Effector memory CD4-positive, alpha-beta T cell (primary cell): ENCODE measurements at places on chromosomes 3 and 15.
A peak's percentile ranks its signal among the peaks of the same experiment; 100 is the strongest.

DNA sequence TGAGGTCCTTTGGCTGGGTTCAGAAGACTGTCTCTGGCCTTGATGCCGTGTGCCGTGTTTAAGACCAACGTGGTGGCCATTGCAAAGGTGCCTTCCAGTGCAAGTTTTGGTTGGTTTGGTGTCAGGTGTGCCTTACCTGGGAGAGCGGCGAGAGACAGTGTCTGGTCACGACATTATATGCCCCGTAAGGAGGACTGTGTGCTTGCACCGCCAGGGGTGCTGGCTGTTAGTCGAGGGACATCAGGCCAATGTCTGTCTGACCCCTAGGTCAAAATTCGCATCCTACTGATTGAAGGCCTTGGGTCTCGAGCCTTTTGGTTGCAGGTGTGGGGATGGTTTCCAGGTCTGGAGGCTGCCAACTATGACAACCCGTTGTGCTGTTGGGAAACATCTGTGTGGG is 111.9 kb downstream of the SNRPN start:
- no peak for DNase-seq
- peaks cover 98% of the 10 kb centered on the region for H3K36me3 ChIP-seq
- H3K27me3 ChIP-seq, result no peaks in the 10 kb centered on the region

GRCh38 chr3:52489453-52489852 is 5.7 kb upstream of the STAB1 start:
- no peak overlapping the region for H3K4me3 ChIP-seq
- H3K27ac ChIP-seq, result no peak overlapping the region
- no peak for DNase-seq
- H3K36me3 ChIP-seq, result peaks cover 76% of the 10 kb centered on the region
- H3K27me3 ChIP-seq, result no peaks in the 10 kb centered on the region

GRCh38 chr15:85793641-85794597 is 806 bp downstream of the KLHL25 start:
- no peaks in the 10 kb centered on the region for H3K36me3 ChIP-seq
- H3K4me3 ChIP-seq, result peak overlapping the region; percentile 93
- H3K27ac ChIP-seq, result peak overlapping the region; percentile 78
- H3K27me3 ChIP-seq, result no peaks in the 10 kb centered on the region

DNA sequence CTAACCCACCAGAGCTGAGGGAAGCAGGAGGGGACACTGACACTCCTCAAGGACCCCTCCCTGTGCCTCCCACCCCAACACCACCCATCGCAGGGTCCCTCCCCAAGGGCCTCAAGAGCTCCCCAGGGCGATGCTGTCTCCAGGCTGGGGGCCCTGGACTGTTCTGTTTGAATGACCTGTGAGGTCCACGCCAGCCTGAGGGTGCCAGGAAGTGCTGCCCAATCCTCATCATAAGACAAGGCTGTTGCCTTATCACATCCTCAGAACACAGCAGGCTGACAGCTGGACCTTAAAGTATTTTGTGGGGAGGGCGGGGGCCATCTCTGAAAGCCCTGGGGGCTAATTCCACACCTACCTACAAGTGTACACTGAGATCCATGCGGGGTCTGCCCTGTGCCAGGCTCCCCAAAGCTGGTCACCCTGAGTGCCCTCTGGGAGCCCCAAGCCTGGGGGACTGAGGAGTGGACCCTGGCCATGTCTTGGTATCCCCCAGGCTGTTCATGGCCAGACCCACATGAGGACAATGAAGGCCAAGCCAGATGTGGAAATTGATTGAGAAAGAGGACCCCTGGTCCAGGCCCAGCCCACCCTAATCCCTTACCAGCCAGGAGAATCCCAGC is 23.8 kb upstream of the GOLGA6C start:
- no peaks in the 10 kb centered on the region for H3K36me3 ChIP-seq
- peaks cover 3% of the 10 kb centered on the region for H3K27me3 ChIP-seq
- DNase-seq, result no peak
- no peak overlapping the region for H3K4me3 ChIP-seq
- no peak overlapping the region for H3K27ac ChIP-seq

GRCh38 chr15:56739964-56740640 is 6.8 kb upstream of the ZNF280D start:
- H3K27ac ChIP-seq, result no peak overlapping the region
- no peaks in the 10 kb centered on the region for H3K4me1 ChIP-seq
- H3K27me3 ChIP-seq, result no peaks in the 10 kb centered on the region
- no peak for DNase-seq
- no peak overlapping the region for H3K4me3 ChIP-seq
- no peaks in the 10 kb centered on the region for H3K36me3 ChIP-seq

DNA sequence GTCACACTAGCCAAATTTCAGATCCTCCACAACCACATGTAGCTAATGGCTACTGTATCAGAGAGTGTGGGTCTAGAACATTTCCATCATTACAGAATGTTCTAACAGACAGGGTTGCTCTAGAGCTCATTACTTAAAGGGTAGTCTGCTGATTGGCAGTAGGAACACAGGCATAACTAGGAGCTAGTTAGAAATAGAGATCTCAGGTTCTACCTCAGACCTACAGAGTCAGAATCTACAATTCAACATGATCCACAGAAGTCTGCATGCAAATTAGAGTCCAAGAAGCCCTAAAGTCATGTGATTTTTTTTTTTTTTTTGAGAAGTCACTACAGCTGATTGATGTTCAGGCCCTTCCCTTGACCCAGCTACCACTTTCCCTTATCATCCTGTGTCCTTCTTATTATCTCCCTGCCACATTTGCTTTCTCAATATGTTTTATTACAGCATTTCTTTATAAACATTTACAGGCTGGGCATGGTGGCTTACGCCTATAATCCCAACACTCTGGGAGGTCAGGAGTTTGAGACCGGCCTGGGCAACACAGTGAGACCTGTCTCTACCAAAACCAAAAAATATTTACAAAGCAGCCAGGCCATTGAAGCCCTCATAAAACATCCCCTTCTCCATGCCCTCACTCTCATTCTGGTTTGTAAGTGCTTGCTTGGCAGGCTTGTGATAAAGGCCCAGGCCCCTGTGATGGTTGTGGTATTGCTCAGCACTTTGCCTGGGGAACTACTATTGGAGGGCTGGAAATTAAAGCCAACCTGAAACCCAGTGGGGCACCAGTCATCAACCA is 3.8 kb upstream of the ABHD5 start:
- H3K36me3 ChIP-seq, result no peaks in the 10 kb centered on the region
- H3K4me1 ChIP-seq, result peaks cover 9% of the 10 kb centered on the region
- H3K27me3 ChIP-seq, result no peaks in the 10 kb centered on the region
- no peak overlapping the region for H3K27ac ChIP-seq
- no peak overlapping the region for H3K4me3 ChIP-seq
- no peak for DNase-seq

DNA sequence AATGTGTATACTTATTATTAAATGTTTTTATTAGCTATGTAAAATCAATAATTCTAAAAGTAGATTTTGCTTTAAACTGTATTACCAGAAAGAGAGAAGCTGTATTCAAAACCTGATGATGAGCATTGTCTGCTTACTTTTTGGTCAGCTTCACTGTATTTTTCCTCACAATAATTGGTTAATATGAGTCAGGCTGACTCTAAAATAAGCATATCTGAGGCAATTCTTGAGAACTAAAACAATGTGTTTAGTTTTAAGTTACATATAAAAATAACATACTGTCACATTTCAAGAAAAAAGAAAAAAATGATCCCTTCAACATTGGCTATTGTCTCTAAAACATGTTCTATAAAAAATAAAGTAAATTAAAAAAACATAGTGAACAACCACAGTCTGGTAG is 66.1 kb downstream of the EPHA3 start:
- H3K4me3 ChIP-seq, result no peak overlapping the region
- H3K36me3 ChIP-seq, result no peaks in the 10 kb centered on the region
- no peak for DNase-seq

GRCh38 chr3:86563400-86563970 is 427.5 kb downstream of the VGLL3 start:
- H3K4me3 ChIP-seq, result no peak overlapping the region
- no peak for DNase-seq
- H3K27me3 ChIP-seq, result no peaks in the 10 kb centered on the region
- no peak overlapping the region for H3K27ac ChIP-seq
- no peaks in the 10 kb centered on the region for H3K36me3 ChIP-seq

- no peak overlapping the region for H3K27ac ChIP-seq
- no peaks in the 10 kb centered on the region for H3K36me3 ChIP-seq
- peaks cover 19% of the 10 kb centered on the region for H3K27me3 ChIP-seq
- no peak for DNase-seq
- peak overlapping the region; percentile 74 for H3K4me3 ChIP-seq
- peaks cover 25% of the 10 kb centered on the region for H3K4me1 ChIP-seq
Measured at GRCh38 chr15:66700412-66700801, 1.6 kb upstream of the SMAD6 start.

DNA sequence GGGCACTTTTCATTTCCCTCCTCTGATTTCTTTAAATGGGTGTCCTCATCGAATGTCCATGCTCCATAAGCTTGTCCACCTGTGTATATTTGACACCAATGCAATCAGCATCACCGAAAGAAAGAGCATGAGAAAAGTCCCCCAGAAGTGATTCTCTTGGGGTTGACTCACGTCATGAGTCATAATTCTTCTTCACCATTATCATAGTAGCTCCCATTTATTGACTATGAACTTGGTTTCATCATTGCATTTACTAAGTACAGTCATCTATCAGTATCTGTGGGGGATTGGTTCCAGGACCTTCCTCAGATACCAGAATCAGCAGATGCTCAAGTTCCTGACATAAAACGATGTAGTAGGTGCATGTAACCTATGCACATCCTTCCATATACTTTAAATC is 372.5 kb upstream of the CFAP20DC start:
- H3K27ac ChIP-seq, result no peak overlapping the region
- no peaks in the 10 kb centered on the region for H3K36me3 ChIP-seq
- no peak overlapping the region for H3K4me3 ChIP-seq
- H3K4me1 ChIP-seq, result peaks cover 37% of the 10 kb centered on the region
- no peaks in the 10 kb centered on the region for H3K27me3 ChIP-seq

GRCh38 chr3:97646932-97647331 is 117.6 kb upstream of the ARL6 start:
- H3K27me3 ChIP-seq, result no peaks in the 10 kb centered on the region
- H3K4me1 ChIP-seq, result no peaks in the 10 kb centered on the region
- DNase-seq, result no peak
- no peak overlapping the region for H3K27ac ChIP-seq

DNA sequence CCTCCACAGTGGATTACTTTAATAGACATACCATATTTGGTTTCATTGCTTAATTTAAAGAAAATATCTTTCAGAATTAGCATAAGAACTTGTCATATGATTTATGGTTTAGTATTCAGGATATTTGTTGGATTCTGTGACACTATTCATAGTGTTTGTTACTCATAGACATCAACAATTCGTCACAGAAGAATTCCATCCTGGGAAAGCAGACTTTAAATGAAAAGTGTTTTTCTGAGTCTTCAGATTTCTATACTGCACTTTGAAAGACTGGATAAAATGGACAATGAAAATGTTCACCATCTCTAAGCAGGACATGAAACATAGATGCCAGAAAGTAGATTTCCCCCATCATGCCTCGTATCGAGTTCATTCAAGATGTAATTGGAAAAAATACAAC is 435.6 kb upstream of the ONECUT1 start:
- H3K27me3 ChIP-seq, result no peaks in the 10 kb centered on the region
- no peaks in the 10 kb centered on the region for H3K36me3 ChIP-seq
- no peaks in the 10 kb centered on the region for H3K4me1 ChIP-seq
- H3K4me3 ChIP-seq, result no peak overlapping the region
- no peak for DNase-seq

DNA sequence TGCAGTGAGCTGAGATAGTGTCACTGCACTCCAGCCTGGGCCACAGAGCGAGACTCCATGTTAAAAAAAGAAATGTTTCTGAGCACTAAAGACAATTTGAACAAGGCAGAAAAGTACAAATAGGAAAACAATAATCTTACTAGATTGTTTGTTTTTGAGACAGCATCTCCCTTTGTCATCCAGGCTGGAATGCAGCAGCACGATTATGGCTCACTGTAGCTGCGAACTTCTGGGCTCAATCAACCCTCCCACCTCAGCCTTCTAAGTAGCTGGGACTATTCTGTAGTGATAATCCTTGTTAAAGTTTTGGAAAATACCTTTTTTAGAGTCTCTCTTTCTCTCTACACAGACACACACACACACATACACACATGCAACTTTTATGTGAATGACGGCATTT is 107.1 kb downstream of the LPP start:
- H3K4me3 ChIP-seq, result no peak overlapping the region
- no peaks in the 10 kb centered on the region for H3K36me3 ChIP-seq
- H3K4me1 ChIP-seq, result no peaks in the 10 kb centered on the region
- H3K27me3 ChIP-seq, result no peaks in the 10 kb centered on the region
- no peak overlapping the region for H3K27ac ChIP-seq
- no peak for DNase-seq

DNA sequence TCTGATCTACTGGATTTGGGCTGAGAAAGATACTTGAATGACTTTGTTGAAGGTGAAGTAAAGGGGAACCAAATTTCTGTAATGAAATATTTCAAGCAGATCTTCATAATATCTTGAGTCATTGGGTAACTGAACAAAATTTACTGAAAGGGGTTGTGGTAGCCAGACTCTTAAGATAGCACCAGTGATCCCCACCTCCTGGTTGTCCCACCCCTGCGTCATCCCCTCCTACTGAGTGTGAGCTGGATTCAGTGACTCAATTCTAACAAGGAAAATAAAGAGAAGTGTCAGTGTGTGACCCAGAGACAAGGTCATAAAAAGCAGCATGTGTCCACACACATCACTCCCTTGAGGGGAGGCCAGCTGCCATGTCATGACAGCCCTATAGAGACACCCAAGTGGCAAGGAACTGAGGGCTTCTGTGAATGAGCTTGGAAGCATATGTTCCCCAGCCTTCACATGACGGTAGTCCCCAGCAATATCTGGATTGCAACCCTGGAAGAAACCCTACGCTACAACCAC is 107.1 kb downstream of the MECOM start:
- no peak overlapping the region for H3K27ac ChIP-seq
- no peaks in the 10 kb centered on the region for H3K36me3 ChIP-seq
- H3K27me3 ChIP-seq, result no peaks in the 10 kb centered on the region
- H3K4me3 ChIP-seq, result no peak overlapping the region

- DNase-seq, result no peak
- no peaks in the 10 kb centered on the region for H3K27me3 ChIP-seq
- H3K36me3 ChIP-seq, result no peaks in the 10 kb centered on the region
- no peak overlapping the region for H3K27ac ChIP-seq
- H3K4me3 ChIP-seq, result no peak overlapping the region
Measured at GRCh38 chr15:61126811-61127210, 102.3 kb downstream of the RORA start.

DNA sequence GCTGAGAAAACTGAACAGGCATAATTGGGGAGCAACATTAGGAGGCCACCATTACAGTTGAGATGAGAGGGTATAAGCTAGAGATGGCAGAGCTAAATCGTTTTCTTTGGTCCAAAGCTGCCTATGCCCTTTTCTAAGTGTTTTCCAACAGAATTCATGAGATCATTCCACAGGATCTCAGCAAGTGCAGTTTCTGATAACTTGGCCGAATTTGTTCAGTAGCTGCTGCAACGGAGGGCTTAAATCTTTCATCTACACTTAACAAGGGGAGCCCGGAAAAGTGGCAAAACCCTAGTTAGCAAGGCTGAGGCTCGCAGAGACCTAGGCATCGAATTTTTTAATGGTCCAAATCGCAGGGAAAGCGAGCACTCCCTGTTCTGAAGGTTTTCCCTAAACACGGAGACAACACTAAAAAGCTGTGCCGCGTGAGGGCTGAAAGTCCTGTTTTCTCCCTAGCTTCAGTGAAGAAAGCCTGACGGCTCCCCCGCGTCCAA is 531 bp upstream of the BLOC1S6 start:
- no peak for DNase-seq
- H3K4me3 ChIP-seq, result peak overlapping the region; percentile 96
- peaks cover 26% of the 10 kb centered on the region for H3K4me1 ChIP-seq
- no peaks in the 10 kb centered on the region for H3K36me3 ChIP-seq
